ENCODE measurements at places on chromosomes 5 and 9. TPM values are rescaled to one million over a fixed set of nuclear protein-coding genes. Genes with fewer than 3 reads are reported as not detected.

DNA sequence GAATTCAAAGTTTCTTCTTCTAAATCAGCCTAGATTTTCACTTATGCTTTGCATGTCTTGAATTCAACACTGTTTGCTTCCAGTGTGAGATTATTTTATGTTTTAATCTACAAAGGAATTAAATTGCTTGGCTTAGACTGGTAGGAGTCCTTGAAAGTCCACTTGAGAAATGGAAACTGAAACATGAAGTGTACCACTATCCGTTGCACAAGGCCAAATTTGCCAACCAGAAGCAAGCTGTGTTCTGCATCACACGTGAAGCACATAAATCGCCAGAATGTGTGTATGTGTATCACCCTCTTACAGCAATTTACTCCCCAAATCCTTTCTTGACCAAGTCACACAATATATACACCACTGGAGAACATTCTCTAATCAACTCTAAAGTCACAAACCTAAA is 10.3 kb downstream of the SEMA6A start:
- no peak for DNase-seq

DNA sequence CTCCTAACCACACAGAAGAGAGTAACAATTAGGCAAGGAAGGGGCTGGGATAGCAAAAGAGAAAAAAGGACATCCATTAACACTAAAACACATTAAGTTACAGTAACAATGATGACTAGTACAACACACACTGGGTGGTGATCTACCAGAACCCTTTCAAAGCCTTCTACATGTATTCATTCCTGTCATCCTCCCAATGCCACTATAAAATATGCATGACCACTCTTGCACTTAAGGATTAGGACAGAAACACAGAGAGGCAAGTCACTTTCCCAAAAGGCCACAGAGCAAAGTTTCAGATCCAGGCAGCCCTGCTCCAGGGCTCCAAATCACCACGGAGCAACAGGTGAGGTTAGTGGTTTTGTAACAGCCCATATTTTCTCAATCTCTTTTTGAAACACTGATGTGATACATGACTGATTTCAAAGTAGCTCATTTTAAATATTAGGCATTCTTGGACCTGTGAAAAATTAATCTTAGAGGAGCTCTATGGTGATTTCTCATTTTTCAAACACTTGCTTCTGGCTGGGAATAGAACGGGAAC is 86.7 kb downstream of the AUH start:
- DNase-seq, result no peak

- DNase-seq, result no peak
Observed at GRCh38 chr5:86684222-86684621, 66.5 kb downstream of the COX7C start.

GRCh38 chr9:37820142-37820541 is 19.5 kb downstream of the DCAF10 start:
- DNase-seq, result no peak

GRCh38 chr5:125142458-125142857 is 396.0 kb upstream of the ZNF608 start:
- no peak for DNase-seq

DNA sequence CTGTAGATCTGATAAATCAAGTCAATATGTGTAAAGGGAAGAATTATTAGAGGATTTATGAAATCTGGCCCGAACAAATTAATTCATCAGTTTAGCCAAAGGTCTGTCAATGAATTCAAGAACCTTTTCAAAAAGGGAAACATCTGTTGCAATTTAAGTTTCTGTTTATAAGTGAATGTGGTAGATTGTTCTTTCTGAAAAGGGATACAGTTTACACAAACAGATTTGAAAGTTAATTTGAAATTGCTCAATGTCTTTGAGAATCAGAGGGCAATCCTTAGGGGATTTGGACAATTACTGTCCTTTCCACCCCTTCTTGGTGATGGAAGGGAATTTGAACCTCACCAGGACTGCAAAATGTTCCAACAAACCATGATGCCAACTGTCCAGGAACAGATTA is 29.7 kb upstream of the ERCC6L2 start:
- no peak for DNase-seq

GRCh38 chr9:134617246-134617645 is 24.4 kb upstream of the COL5A1 start:
- DNase-seq, result no peak

- DNase-seq, result no peak
Observed at GRCh38 chr9:120846251-120846889, 3.6 kb upstream of the PSMD5 start.

- DNase-seq, result no peak
Observed at GRCh38 chr5:157658893-157659292, 6.7 kb upstream of the SOX30 start.

DNA sequence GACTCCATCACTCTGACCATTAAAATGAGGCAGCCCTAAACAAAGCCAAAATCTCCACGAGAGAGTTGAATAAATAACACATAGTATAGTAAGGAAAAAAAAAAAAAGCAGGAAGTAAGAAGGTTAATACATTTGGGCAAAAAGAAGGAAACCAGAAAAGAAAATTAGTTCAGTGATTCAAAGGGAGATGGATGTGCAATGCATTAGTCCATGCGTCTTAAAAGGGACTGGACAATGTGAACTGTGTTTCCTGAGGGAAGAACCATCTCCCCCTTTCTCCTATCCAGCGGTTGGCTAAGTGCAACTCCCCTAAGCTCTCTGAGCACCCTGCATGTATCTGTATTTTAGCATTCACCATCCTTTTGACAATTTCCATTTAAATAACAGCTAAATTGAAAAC is 1.4 kb downstream of the ANKRA2 start:
- DNase-seq, result no peak

GRCh38 chr5:133368916-133369783 is 243.2 kb downstream of the FSTL4 start:
- DNase-seq, result no peak

GRCh38 chr5:127599320-127599719 is 49.6 kb upstream of the CTXN3 start:
- no peak for DNase-seq

- DNase-seq, result no peak
Observed at GRCh38 chr5:96856371-96856770, 19.9 kb upstream of the ERAP2 start.

DNA sequence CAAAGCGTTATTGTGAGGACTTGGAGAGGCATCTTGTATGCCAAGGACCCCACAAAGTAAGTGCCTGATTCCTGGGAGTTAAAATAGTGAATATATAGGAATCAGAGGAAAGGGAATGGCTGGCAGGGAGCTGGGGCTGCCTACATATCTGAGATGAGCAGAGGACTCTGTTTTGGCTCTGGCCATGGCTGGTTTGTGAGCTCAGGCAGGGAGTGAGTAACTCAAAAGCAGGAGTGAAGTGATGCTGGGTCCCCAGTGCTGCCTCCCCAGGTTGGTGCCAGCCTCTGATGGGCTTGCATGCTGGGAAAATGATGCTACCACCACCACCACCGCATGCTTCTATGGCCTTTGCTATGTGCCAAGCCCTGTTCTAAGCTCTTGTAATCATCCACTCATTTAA is 246.0 kb upstream of the MVB12B start:
- no peak for DNase-seq

GRCh38 chr9:115922444-115922843 is 231.1 kb upstream of the PAPPA start:
- no peak for DNase-seq

- no peak for DNase-seq
Observed at GRCh38 chr5:88230546-88231066, 38.0 kb downstream of the TMEM161B start.

DNA sequence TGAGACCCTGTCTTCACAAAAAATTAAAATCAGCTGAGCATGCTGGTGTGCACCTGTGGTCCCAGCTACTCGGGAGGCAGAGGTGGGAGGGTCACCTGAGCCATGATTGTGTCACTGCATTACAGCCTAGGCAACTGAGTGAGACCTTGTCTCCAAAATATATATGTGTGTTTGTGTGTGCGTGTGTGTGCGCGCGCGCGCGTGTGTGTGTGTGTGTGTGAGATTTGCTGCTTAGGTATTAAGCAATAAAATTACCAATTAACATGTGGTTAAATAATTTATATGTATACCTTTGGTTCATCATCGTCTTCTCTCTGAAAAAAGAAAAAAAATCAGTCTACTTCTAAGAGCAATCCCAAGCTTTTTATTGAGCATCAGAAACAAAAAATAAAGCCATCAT is 86.0 kb upstream of the FSD1L start:
- no peak for DNase-seq

DNA sequence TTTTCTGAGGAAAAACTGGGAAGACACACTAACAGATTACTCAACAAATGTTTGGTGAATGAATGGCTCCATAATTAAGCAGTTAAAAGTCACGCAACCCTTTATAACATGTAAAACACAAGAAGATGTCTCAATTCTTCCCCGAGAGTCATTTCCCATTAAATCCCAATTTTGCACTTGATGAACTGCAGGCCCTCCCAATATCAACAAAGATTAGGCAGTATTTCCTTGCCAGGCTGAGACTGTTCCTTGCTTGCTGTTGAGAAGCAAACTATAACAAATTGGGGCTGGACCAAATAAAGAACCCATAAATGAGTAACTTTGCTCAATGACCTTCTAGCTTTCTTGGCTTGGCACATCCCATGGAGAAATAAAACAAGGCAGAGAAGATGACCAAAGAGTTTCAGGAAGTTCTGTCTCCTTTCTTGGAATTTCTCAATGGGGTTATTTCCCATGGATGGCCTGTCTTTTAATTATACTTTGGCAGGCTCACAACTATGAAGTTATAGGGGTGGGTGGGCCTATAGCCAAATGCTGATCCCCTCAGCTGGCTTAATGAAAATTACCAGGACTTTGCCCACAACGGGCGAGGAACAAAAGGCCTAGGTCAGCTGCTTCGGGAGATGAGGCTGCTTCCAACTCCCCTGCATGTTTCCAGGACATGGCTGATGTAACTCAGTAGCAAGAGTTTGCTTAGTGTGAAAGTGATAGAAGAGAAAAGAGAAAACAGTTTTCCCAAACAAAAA is 243.1 kb upstream of the RFX3 start:
- no peak for DNase-seq

GRCh38 chr5:157247267-157247666 is 18.7 kb upstream of the CYFIP2 start:
- no peak for DNase-seq

DNA sequence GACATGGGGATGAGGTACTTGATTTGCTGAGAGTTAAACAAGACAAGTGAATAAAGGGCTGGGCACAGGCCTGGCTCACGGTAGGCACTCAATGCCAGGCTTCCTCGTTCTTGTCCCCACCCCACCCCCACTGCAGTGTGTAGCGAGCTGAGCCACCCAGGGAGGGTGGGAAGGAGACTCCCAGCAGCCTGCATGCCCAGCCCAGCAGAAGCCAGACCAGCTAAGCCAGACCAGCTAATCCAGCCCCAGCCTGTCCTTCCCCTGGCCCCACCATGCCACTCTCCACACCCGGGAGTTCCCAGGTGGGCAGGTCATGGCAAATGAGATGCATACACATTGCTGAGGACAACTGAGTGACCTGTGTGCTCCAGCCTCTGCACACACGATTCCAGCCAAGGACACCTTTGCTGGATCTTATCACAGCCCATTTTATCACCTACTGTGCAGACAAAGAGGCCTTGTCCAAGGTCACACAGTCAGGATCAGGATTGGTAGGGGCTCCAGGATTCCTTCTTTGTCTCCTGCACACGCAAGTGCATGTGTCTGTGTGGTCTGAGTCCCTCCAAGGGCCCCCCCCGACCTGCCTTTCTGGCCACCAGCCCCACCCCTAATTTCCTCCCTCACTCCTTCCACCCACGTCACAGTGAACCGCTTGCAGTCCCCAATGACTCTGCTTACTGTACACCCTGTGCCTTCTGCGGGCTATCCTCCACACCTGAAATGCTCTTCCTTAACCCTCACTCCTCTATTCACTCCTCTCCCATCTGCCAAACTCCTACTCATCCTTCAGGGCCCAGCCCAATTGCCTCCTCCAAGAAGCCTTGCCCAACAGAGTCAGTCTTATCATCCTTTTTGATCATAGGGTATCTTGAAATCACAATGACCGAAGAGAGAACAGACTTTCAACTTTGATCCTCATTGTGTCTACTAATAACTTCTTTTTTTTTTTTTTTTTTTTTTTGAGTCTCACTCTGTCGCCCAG is 26.6 kb downstream of the DUSP1 start:
- no peak for DNase-seq

GRCh38 chr9:14317667-14318320 is 3.9 kb upstream of the NFIB start:
- DNase-seq, result no peak

GRCh38 chr9:13587571-13587970 is 308.1 kb upstream of the MPDZ start:
- no peak for DNase-seq

- DNase-seq, result peak; percentile 90
Observed at GRCh38 chr5:10441083-10441991, at the start of gene ROPN1L. Gene ROPN1L, plus strand, starts transcription at chr5:10441879. Its CDS starts 289 bp downstream, at chr5:10442168.

DNA sequence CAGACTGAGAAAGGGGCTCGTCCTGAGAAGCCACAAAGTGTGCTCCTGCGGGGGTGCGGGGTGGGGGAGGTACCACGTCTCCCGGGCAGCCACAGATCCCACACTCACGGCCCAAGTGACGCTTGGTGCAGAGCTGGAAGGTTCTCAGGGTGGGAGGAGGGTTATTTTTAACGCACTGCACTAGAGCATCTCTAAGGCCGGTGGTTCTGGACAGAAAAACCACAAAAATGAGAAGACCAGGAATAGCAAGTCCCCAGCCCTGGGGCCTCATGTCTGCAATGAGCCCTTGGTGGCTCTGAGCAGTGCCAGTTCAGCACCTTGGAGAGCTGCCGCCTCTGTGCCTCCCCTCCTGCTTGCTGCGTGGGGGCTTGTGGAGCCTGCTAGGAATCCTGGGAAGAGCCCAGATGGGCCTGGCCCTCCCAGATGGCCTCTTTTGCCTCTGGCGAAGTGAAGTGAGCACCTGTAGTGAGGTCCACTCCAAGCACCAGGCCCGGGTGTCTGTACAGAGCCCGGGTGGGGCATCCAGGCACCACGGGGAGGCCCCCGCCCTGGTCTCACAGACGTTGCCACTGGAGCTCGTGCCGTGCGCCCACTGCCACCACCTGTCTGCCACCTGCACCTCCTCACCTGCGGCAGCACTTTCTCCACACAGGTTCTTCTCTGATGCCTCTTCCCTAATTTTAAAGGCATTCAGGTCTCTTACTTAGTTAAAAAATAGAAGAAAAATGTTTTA is 48.9 kb upstream of the CACNA1B start:
- no peak for DNase-seq

- DNase-seq, result no peak
Observed at GRCh38 chr5:97501965-97502305, 318.9 kb upstream of the RIOK2 start.

The EPB41L4A gene
- 125 TPM for total RNA-seq

The C9orf57 gene
- total RNA-seq, result not detected

The CCDC171 gene
- 3.2 TPM for total RNA-seq

The MYOT gene
- total RNA-seq, result not detected

The RLN2 gene
- total RNA-seq, result not detected

The PCSK1 gene
- total RNA-seq, result 11.6 TPM

The PCDHA7 gene
- total RNA-seq, result 22.9 TPM

The ZFP62 gene
- 27.0 TPM for total RNA-seq

The IFNA2 gene
- total RNA-seq, result not detected

The GPR150 gene
- total RNA-seq, result not detected

The DIRAS2 gene
- 0.27 TPM for total RNA-seq

The ARHGEF37 gene
- total RNA-seq, result 1.0 TPM

The SV2C gene
- total RNA-seq, result 17.8 TPM
